ENCODE measurements at places on chromosomes 3 and 15. TPM values are rescaled to one million over a fixed set of nuclear protein-coding genes. Genes with fewer than 3 reads are reported as not detected.

DNA sequence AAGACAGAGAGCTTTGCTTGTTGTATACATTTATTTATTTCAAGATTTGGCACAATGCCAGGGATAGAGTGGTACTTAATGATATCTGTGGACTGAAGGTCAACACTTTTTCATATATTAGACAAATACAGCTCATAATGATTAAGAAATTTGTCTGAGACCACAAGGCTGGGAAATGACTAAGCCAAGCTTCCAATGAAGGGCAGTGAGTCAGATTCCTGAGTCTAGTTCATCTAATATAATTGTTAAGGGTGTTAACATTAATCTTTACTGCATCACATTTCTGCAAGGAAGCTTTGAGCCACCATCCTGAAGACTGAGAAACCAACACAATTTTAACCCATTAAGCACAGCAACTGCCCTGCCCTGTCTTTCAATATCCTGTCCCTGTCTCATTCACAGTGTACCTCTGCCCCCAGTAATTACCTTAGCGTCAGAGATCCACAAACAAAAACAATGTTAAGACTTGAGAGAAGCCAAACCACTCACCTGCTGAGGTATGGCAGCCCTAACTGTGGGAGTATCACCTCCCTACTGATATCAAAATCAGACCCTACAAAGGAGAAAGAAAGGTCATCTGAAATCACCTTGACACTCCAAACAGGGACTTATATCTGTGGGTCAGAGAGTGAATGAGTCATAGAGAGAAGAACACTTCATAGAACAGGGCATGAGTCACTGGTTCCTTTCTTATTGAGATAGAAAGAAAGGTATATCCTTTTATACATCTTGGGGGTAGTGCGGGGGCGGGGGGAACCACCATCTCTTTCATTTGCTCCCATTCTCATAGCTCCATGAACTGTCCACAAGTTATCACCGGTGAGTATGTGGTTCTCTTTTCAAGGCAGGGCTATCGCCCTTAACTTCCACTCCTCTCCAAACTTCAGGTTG lies 74.7 kb downstream of the MAGI1 start:
- DNase-seq = peak; percentile 61

GOLGA6L26 gene
- polyA plus RNA-seq = not detected

DNA sequence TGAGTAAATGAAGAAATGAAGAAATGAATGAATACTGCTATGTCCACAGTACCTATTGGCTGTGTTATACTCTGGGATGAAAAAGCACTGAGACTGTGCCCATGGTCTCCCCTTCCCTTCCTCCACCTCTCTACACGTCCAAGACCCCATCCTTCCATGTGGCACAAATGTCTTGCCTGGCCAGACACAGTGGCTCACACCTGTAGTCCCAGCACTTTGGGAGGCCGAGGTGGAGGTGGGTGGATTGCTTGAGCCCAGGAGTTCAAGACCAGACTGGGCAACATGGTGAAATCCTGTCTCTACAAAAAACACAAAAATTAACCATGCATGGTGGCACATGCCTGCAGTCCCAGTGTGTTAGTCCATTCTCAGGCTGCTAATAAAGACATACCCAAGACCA lies 200.1 kb downstream of the FAM43A start:
- DNase-seq = no peak

ADPRH gene
- 1.5 TPM for polyA plus RNA-seq

DNA sequence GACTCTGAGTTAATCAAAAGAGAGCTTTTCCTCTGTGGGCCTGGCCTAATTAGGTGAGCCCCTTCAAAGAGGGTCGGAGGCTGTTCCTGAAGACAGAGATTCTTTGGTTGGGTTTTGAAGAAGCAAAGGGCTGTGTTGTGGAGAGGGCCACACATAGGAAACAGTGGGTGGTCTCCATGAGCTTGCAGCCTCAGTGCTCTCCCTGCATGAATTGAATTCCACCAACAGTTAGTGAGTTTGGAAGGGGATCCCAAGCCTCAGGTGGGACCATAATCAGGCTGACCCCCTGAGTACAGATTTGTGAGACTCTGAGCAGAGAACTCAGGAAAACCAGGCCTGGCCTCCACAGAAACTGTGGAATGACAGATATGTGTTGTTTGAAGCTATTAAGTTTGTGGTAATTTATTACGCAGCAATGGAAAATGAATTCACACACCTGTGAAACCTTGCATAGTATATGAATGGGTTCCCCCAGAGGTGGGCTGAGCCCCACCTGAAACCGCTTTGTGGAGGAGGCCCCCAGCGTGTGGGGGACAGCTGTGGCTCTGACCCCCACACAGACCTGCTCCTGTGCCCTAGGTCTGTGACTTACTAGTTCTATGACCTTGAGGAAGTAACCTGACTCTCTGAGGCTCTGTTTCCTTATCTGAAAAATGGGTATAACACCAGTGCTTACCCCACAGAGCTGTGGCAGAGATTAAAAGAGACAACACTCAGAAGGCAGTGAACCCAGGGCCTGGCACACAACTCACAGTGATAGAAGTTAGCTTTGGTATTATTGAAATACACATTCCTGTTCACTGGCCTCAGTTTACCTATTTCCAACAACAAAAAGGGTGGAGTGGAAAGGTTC lies 431.3 kb downstream of the FOXP1 start:
- no peak for DNase-seq

DNA sequence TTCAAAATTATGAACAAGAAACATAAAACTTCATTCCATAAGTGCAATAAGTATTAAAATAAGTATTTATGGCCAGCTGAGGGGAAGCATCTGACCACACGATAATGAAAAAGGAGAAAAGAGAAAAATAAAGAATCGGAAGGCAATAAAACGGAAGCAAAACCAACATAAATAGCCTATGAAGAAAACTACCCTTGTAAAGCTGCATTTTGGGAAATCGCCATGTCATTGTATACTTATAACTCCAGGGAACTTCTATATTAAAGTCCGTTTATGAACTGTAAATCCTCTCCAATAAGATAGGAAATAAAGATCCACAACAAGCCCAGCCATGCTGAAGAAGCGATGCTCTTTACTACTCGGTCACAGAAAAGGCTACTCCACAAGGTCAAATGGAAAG lies 47.7 kb downstream of the MORC1 start:
- DNase-seq = peak; percentile 11

CA12 gene
- polyA plus RNA-seq = 16.6 TPM

RETNLB gene
- not detected for polyA plus RNA-seq

DNA sequence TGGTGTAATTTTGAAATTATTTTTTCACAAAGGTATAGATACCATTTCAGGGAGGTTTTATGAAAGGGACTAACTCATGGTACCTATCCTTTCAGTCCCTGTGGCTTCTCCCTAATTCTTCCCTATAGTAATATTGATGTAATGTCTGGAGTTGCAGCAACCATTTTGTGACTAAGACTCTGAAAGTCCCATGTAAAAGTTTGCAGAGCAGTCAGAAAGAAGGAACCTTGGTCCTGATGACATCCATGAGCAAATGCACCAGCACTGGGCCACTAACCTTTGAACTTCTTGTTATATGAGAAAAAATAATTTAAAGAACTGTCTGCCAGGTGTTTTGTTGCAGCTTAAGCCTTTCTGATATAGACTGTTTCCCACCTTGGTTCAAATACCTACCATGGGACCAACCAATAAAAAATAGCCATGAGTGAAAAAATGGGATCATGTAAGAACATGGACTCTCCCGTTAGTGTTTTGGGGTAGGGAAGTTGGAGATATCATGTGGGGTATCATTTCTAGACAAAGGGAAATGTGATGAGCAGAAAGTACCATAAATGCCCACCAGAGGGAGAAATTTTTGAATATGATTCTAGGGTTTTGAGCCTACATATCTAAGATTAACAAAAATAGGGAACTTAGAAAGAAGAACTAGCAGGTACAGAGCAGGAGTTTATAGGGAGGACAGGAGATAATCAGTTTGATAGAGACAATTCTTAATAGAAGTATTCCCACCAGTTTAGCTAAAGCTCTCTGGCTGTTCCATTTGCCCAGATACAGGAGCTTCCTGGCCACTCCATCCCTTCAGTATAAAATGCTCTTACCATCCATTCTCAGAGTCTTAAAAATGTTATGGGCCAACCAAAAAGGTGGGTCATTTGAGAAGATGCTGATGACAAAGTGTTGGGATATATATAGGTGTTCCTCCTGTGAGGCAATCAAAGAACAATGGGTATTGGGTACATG lies 3.4 kb upstream of the CPOX start:
- DNase-seq = peak; percentile 46

DNA sequence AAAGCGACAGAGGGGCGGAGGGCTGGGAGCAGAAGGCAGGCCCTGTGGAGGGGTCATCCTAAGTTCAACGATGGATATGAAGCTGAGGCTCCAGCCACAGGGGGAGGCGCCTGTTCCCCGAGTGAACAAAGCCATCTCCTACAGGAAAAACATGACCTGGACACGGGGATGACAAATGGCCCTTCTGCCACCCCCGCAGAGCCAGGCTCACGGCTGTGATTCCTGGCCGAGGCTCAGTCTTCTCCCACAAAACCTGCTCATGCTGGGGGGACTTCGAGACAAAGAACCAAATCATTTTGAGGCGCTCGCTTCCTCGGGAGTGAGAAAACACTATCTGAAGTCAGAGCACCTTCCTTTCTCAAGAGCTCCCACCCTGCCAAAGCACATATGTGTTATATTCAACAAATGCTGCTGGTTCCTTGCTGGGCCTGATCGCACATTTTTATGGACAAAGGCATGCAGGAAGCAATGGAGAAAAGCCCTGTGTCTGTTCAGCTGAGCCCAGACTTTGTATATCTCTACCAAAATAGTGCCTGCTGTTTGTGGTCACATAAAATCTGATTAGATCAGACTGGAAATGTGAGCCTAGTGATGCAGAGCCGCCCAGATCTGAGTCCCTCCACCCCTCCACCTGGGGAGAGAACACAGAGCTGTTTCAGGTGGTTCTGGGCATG lies 5.6 kb downstream of the RBP1 start:
- peak; percentile 30 for DNase-seq

- no peak for DNase-seq
These were observed 33.2 kb upstream of the ZFAND6 start for GRCh38 chr15:80026310-80026709.

GUCA1C gene
- not detected for polyA plus RNA-seq

All from hepatocyte (in vitro differentiated cells).